Ovary (tissue), 10 donors: ENCODE measurements at places on chromosomes 2 and 18.
A peak's percentile ranks its signal among the peaks of the same experiment; 100 is the strongest.

- DNase-seq, result no peak
Observed at GRCh38 chr2:237171881-237172280, 86.2 kb downstream of the COPS8 start.

GRCh38 chr2:226891780-226892590, 56.1 kb downstream of the RHBDD1 start:
- DNase-seq, result no peak

DNA sequence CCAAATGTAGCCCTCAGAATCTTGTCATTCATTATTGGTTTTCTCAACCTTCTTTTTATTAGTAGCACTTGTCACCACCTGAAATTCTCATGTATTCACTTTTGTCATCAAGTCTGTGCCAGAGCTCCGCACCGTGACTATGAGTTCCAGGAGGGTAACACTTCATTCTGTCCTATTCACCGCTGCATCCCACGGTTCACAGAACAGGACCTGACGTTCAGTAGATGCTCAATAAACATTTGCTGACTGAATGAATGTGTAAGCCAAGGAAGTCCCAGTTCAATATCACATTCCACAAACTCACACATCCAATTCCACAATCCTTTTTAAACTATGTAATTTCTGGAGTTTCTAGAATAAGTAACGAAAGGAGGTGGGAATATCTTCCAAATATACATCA, 65.5 kb downstream of the MOGAT1 start:
- no peak for DNase-seq

DNA sequence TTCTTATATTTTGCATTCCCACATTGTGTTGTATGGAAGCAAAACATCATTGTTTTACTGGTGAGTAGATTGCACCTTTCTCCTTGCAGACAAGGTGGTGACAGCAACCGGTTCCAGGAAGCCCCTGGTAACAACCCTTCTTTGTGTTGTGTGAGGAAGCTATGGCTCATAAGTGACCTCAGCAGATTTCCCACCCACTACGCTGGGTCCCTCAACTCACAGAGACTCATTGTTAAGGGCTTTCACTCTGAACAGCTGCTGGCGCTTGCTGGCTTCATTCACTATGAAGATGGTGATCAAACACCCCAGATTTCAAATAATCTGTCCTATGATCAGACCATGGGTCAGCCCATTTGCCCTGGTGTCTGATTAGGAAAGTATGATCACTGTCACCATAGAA, 53.4 kb downstream of the WIPF1 start:
- DNase-seq, result no peak

GRCh38 chr2:237490009-237490711, 3.1 kb downstream of the MLPH start:
- DNase-seq, result no peak

GRCh38 chr2:74221091-74221490, 22.7 kb downstream of the MTHFD2 start:
- DNase-seq, result no peak

DNA sequence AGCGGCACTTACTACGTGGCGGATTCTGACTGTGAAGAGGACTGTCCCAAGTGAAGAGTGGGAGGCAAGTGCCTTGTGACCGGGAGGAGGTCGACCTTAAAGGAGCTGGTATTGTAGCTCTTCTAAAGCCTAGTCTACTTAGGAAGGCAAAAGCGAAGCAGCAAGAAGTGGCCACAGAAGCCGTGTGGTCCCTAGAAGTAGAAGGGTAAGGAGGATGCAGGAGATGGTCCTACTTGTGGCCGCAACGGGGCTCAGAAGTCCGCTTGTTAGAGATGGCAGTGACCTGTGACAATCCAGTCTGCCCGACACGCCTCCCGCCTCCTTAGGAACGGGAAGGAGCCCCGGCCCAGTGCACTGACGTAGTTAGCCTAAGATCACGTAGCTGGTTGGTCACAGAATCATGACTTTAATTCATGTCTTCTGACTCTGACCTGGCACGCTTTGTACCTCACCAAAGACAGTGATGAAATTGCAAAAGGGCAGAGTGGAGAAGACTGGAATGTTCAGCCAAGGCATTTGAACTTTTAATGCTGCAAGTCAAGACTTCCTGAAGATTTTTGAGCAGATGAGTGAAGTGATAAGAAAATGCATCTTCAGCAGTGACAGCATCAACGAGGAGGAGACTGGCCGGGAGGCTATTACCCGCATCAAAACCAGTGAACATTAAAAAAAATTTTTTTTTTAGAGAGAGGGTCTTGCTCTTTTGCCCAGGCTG, 749 bp upstream of the EIF2AK3 start:
- peak; percentile 83 for DNase-seq

- DNase-seq, result no peak
Observed at GRCh38 chr2:71577209-71577608, 123.8 kb downstream of the DYSF start.

GRCh38 chr2:81872006-81872405, 1567.5 kb upstream of the LRRTM1 start:
- DNase-seq, result no peak

- no peak for DNase-seq
Observed at GRCh38 chr2:31255911-31256571, 22.1 kb downstream of the EHD3 start.
